ENCODE measurements at places on chromosomes 16 and 17.
A peak's percentile ranks its signal among the peaks of the same experiment; 100 is the strongest.

GRCh38 chr16:84618581-84619460 lies 943 bp upstream of the COTL1 start:
- peak; percentile 98 for DNase-seq

DNA sequence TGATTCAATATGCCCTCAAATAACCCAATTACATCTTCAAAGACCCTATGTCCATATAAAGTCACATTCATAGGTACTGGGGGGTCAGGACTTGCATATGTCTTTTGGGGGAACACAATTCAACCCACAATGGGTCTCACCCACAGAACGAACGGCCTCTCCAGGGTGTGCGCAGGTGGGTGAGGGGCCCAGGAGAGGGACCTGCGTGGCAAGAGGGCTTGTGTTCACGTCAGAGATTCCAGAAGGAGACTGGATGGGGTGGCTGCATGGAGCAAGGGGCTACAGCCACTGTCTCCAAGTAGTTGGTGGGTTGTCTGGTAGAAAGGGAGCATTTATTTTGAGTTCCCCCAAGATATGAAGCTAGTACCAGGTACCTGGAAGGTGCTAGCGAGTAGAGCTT lies 212.2 kb downstream of the SEC14L1 start:
- DNase-seq = no peak

GRCh38 chr16:50505714-50506542 lies 42.3 kb upstream of the NKD1 start:
- no peak for DNase-seq

DNA sequence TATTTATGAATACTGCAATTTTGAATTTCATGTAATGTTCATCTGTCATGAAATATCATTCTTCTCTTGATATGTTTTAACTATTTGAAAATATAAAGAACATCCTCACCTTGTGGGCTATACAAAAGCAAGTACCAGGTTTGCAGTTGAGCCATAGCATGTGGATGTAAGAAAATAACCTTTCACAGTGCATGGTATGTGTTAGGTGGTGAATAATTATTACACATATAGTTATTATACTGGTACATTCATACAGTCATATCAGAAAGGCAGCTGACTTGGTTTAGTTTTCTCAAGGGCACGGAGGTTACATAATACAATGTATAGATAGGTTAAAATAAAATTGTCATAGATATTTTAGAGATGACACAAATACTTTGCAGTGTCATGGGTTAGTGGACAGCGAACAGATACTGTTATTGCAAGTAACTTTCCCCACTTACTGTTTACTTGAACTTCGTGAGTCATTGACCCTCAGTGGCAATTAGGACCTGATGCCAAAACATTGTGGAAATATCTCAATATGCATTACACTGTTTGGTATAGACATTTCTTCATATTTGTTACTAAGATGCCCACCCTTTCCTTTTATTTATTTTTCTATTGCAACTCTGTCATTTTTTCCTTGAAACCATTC lies 445.4 kb upstream of the GOT2 start:
- no peak for DNase-seq

DNA sequence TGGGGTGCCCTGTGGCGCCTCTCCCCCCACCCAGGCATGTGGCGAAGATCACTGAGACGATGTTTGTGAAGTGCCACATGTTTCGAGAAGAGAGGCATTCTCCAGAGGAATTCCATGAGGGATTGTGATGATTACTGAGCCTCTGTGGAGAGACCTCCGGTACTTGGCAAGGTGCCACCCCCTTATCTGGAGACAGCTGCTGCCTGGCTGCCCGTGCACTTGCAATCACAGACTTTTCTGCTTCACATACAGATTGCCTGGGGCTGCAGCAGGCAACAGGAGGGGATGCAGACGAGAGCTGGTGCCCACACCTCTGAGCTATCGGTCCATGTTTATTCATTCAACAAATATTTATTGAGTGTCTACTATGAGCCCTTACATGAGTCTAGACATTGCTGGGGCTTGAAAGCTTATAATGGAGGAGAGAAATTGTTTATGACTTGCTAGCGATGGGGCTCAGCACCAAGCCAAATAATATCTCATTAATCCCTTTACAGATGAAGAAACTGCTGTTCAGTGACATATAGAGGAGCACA lies 317.2 kb upstream of the ZFHX3 start:
- no peak for DNase-seq

- peak; percentile 74 for DNase-seq
Measured at GRCh38 chr17:28717578-28718332, at the start of gene RAB34. TSS of gene RAB34 (minus strand) at chr17:28717868. CDS start at chr17:28717266, 602 bp downstream.

- DNase-seq = no peak
Measured at GRCh38 chr16:79713609-79714309, 113.2 kb upstream of the MAF start.

GRCh38 chr16:70577256-70577698 lies 53.7 kb downstream of the SF3B3 start:
- DNase-seq = peak; percentile 76

DNA sequence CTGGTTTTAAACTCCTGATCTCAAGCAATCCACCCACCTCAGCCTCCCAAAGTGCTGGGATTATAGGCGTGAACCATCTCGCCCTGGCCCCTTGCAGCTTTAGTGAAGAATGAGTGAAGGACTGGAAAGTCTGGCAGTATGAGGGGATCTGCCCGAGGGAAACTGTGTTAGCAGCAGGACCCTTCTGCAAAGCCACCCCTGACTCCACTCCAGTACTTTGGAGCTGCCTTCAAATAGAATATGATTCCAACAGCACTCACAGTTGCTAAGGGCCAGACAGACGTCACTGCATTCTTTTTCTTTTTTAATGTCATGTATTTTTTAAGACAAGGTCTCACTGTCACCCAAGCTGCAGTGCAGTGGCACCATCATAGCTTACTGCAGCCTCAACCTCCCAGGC lies 52.3 kb downstream of the KPNA2 start:
- no peak for DNase-seq

Measured in HFFc6 (cell line).